ENCODE measurements at places on chromosomes 13 and 19.

GRCh38 chr19:50812474-50812873 lies 11.1 kb downstream of the KLK1 start:
- no peak for DNase-seq

GRCh38 chr13:96968027-96968426 lies 26.2 kb downstream of the OXGR1 start:
- DNase-seq = no peak

DNA sequence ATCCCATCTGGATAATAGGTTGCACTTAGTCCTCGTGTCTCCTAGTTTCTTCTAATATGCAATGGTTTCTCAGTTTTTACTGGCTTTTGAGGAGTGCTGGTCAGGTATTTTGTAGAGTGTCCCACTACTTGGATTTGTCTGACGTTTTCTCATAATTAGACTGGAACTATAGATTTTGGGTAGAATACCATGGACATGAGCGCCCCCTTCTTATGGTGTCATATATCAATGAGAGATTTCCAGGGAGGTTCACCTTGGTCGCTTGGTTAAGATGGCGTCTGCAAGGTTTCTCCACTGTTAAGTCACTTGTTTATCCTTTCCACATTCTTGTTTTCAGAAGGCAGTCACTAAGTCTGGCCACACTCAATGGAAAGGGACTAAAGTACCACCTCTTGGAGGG lies 6.7 kb downstream of the SOHLH2 start:
- DNase-seq = no peak

GRCh38 chr13:112724788-112725345 lies 35.0 kb downstream of the ATP11A start:
- DNase-seq = no peak

GRCh38 chr19:1236576-1236975 lies 1.2 kb downstream of the CBARP start:
- DNase-seq = no peak

- DNase-seq = no peak
These were observed 283.7 kb downstream of the TEX29 start for GRCh38 chr13:111604097-111604496.

DNA sequence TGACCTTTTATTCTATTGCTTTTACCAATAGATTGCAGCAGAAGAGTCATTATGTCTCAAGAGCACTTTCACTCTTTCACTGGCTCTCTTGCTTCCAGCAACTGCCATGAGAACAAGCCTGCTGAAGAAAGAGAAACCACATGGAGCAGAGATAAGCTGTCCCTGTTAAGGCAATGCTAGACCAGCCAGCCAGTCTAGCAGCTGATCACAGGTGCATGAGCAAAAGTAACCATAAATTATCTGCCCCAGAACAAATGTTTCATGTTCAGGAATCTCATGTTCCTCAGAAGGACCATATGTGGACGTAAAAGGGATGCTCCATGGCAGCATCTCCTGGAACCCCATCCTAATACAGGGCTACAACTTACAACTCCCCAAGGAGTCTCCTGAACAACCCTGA lies 20.4 kb upstream of the DCLK1 start:
- no peak for DNase-seq

- DNase-seq = peak; percentile 89
These were observed 20.1 kb downstream of the C19orf12 start for GRCh38 chr19:29694669-29695627.

DNA sequence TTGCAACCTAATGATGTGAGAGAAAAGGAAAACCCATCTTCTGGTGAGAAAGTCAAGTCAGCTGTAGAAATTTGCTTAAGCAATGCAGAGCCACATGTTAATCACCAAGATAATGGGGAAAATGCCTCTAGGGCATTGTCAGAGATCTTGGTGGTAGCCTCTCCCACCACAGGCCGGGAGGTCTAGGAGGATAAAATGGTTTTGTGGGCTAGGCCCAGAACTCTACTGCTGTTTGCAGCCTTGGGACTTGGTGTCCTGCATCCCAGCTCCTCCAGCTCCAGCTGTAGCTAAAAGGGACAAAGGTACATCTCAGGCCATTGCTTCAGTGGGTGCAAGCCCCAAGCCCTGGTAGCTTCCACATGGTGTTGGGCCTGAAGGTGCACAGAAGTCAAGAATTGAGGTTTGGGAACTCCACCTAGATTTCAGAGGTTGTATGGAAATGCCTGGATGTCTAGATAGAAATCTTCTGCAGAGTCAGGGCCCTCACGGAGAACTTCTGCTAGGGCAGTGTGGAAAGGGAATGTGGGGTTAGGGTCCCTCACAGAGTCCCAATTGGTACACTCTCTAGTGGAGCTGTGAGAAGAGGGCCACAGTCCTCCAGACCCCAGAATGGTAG lies 382.2 kb upstream of the KLHL1 start:
- no peak for DNase-seq

GRCh38 chr19:46717716-46718143 lies 816 bp upstream of the PRKD2 start:
- DNase-seq = no peak

DNA sequence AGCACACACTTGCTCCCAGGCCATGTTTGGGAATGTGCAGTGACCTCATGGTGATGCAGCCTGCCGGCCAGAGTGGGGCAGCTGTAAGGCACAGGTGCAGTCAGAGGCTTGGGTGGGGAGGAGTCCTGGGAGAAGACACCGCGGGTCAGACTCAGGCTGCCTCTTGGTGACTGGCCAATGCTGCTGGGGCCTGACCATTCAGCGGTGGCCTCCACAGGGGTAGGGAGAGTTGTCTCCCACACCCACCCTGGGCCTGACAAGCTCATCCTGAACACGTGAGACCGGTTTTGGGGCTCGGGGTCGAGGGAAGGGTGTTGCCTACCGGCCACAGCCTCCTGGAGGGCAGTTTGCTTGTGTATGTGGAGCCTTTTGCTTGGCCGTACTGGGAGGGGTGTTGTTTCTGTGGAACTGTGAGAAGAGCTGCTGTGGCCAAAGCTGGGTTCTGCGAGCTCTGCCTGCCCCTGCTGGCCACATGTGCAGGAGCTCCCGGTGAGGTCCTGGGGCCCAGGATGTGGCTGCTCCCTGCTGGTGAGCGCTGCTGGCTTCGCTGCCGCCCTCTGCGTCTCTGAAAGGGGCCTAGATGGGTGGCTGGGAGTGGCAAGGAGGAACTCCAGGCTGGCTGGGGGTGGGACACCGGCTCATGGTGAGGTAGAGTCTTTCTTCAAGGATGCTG lies 22.1 kb downstream of the UPF1 start:
- DNase-seq = no peak

DNA sequence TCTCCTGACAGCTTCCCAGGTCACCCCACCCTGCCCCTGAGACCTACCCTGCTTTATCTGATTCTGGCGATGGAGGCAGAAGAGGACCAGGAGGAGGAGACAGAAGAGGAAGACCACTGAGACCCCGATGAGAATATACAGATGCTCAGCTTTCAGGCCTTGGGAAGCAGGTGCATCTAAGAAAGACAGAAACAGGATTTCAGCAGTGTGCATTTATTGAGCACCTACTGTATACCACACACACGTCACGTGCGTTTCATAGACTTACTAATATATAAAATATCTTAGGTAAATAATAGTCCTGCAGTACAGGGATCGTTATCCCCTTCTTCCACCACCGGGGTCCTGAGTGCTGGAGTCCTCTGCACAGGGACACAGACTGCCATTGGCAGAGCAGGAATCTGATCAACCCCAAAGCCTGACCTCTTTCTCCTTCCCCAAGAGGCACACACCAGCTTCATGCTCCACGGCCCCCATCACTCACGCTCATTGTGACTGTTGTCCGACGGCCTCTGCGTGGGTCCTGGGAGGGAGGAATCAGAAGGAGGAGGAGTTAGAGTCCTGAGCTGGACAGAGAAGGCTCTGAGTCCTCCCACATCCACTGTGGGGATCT lies 8.2 kb downstream of the LAIR1 start:
- DNase-seq = no peak

- no peak for DNase-seq
These were observed 10.7 kb downstream of the LILRA5 start for GRCh38 chr19:54302257-54302656.

GRCh38 chr19:35154525-35155406 lies at the start of gene FXYD5:
TSS of gene FXYD5 (plus strand) at chr19:35154735. CDS start at chr19:35155551, 816 bp downstream.
- DNase-seq = no peak

DNA sequence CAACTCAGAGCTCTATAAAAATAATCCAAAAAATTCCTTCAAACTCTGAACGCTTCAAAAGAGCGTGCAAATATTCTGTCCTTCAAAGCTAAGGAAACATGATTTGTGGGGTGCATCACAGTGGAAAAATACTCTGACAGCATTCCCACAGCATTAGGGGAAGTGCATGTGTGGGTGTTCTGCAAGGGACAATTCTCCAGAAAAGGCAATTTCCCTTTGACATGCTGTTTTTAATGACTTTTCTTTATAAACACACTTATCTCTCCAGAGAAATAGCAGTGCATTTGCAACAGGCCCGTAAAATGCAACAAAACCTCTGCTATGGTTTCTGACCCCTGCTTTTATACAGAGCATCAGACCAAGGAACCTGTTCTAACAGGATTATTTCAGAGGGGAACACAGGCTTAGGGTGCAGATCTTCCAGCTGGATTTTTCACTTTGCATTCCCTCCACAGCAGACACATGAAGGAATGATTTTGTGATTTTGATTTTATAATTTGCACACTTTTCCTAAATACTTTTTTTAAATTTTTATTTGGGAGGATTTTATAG lies 42.6 kb downstream of the KL start:
- DNase-seq = no peak

- no peak for DNase-seq
These were observed 74.9 kb upstream of the SPATA13 start for GRCh38 chr13:24085662-24086061.

DNA sequence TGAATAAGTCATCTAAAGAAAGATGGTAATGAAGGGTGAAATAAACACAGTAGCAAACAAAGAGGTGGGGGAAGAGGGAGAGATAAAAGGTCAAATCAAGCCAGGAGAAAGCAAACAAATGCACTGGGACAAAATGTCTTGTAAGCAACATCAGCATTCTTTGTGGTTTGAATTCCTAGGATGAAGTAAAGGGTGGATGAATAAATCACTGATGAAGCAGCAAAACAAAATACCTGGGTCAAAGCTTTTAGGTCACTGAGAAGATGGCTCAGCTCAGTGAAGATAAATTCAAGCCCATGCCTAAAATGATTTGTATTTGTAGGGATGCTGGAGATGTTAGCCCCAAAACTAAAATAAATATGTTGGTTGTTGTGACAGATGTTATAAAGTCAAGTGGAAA lies 86.5 kb upstream of the FBXL3 start:
- DNase-seq = no peak

GRCh38 chr19:31255174-31255799 lies 93.9 kb downstream of the TSHZ3 start:
- no peak for DNase-seq

GRCh38 chr13:32824675-32825074 lies 191.5 kb upstream of the KL start:
- DNase-seq = no peak

DNA sequence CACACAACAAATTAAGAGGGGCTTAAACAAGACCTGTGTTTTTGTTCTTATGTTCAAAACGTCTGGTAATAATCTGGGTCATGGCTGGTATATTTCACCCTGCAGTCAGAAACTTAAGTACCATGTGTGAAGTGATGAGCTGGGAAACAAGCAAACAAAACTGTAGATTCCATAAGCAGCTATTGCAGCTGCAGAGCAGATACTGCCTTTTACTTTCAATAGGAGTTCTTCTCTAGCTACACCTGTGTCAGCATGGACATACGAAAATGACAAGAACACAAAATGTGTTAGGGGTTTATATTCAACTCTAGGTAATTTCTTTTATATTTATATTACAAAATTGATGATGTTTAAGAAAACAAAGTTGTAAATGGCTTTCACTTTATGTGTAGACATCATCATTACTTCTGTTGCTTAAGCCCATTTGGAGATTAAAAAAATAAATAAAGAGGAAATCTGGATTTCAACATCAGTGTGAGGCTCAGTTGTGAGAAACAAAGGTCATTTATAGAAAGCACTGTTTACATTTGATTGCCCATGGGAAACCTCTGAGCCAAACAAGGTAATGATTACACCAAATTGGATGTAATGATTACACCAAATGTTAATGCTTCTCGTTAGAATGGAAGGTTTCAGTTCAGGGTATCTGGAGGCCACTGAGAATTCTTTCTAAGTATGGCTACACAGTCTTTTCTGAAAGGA lies 451.0 kb upstream of the SLC10A2 start:
- DNase-seq = no peak

- DNase-seq = peak; percentile 66
These were observed 460.3 kb upstream of the KLHL1 start for GRCh38 chr13:70568571-70568970.

DNA sequence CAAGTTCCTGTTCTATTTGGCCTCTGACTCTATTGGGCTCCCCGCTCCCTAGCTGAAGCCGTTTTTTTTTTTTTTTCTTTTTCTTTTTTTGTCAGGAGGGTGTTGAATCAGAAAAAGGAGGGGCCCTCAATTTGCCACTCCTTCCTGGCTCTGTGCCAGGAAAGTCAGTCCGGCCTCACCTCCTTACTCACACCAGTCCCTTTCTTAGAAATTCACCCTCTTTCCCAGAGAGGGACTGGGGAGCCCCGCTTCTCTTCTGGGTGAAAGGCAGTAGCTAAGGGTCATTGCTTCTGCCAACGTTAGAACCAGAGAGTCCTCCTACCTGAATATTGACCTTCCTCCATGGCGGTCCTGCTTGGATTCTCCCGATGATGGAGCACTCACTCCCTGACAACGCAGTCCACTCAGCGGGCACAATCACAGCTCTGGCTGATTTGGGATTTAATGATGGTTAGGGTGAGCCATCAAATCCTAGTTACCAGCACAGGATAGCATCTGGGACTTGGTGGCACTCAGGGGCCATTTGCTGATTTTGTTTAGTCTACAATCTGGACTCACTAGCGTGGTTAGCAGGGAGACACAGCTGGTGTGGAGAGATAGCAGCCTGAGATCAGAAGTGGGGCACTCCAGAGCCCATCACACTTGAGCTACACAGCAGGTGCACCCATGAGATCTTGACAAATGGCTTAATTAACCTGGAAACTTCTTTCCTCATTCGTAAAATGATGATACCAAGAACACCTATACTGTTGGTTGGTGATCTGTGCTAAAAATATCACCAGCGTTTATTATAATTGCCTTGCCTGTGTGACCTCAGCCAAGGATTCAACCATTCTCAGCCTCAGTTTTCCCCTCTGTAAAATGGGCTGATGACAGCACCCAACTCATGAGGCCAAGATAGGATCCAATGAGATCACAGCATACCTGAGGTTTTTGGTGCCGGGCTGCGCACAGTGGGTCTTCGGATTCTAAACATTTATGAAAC lies 2.2 kb downstream of the FCER2 start:
- no peak for DNase-seq

GRCh38 chr19:54439174-54439851 lies 9.7 kb upstream of the LENG8 start:
- peak; percentile 7 for DNase-seq

GRCh38 chr19:58546019-58546530 lies 2.2 kb downstream of the TRIM28 start:
- DNase-seq = no peak

GRCh38 chr13:32126278-32126677 lies 94.7 kb downstream of the FRY start:
- no peak for DNase-seq

DNA sequence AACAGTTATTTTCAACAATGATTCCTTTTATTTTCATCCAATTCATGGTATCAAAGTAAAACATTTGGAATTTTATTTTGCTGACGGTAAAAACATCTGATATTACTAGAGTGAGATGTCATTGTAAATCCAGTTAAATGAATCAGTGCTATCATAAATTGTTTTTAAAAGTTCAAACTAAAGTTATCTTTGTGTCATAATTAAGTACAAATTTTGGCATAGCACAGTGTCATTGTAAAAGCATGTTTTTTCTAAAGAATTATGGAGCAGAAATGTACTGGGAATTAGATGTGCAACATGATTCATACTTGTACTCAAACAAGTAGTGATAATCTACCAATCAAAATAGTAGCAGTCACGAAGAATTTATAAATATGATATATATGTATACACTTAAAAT lies 92.8 kb downstream of the FAM216B start:
- DNase-seq = no peak

Measured in NCI-H1694 (cell line).